Neural crest cell (in vitro differentiated cells): ENCODE measurements at places on chromosomes 5 and 9. TPM values are rescaled to one million over a fixed set of nuclear protein-coding genes. Genes with fewer than 3 reads are reported as not detected.

PCDHA3 gene
- 0.32 and 0.37 TPM in 2 replicates for total RNA-seq

DNA sequence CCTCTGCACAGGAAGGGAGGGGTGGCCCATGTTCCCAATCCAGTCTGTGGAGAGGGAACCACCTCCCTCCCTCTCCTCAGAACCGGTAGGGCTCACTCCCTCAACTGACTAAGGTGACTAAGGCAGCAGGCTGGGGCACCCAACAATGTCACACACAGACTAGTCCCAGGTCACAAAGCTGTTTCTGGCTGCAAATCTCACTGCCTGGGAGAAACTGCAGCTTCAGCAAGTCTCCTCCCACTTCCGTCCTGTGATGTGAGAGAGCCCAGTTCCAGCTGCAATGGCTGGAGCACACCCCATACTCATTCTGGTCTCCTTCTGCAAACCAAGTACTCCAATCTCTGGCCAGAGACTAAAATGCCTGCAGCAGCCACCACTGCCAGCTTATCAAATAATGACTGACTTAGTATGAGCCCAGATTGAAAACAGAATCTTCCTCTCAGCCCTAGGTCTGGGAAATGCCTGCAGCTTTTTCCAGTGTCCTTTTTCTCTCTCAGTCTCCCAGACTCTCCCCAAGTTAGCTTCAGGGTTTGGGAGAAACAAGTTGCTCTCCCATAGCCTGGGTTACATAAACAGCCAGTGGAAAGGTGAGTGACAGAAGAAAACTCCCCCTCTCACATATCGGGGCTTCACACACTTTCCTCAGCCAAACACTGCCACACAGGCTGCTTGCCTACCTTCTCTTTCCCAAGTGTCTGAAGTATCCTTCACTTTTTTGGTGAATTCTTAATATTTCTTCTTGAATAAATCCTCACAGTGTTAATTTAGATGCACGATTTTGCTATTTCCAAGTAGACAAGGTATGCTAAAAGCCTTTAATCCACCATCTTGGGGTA, 247.4 kb upstream of the RASA1 start:
- no peak for DNase-seq

DNA sequence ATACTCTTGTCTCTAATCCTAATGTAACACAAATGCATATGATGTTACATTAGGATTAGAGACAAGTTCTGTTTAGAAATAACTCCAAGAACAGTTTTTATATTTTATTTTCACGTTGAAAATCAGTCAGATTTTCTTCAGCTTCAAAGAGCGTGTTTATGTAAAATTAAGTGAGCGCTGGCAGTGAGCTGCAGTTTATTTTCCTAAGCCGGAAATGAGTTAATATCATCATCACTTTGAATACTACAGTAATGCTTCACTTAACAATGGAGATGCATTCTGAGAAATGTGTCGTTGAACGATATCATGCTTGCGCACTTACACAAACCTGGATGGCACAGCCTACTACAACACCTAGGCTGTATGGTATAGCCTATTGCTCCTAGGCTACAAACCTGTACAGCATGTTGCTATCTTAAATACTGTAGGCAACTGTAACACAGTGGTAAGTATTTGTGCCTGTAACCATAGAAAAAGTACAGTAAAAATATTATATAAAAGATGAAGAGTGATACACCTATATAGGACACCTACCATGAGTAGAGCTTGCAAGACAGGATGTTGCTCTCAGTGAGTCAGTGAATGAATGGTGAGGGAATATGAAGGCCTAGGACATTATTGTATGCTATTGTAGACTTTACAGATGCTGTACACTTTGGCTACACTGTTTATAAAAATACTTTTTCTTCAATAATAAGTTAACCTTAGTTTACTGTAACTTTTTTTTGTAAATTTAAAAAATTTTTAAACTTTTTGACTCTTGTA, 65.9 kb upstream of the C5orf46 start:
- no peak for DNase-seq

AP3S1 gene
- total RNA-seq = 61.4 and 74.9 TPM in 2 replicates

- peak; percentile 42 for DNase-seq
Observed at GRCh38 chr9:69395718-69396117, 70.7 kb downstream of the ENTREP1 start.

GRCh38 chr9:133037775-133038515, 7.1 kb downstream of the GTF3C5 start:
- no peak for DNase-seq

- DNase-seq = no peak
Observed at GRCh38 chr9:137139468-137140150, 655 bp downstream of the GRIN1 start.

DNA sequence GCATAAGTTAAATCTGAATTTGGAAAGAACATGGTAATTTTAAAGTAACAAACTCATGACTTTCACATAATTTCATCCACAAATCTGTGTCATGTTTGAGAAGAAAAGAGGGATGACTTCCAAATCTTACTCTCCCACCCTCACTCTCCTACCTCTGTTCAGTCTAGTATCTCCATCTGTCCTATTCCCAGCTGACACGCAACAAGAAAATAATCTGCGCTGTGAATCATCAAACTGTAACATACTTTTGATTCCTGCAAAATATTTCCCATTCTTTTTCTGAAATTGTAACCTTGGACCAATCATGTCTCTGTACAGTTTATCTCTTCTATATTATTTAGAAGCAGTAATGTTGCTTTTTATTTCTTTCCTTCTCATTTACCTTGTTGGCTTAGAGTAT, 91.4 kb downstream of the SLC12A2 start:
- no peak for DNase-seq

PCDHGA12 gene
- 1.5 and 1.8 TPM in 2 replicates for total RNA-seq
